ENCODE measurements at places on chromosomes 4 and X. TPM values are rescaled to one million over a fixed set of nuclear protein-coding genes. Genes with fewer than 3 reads are reported as not detected.

DNA sequence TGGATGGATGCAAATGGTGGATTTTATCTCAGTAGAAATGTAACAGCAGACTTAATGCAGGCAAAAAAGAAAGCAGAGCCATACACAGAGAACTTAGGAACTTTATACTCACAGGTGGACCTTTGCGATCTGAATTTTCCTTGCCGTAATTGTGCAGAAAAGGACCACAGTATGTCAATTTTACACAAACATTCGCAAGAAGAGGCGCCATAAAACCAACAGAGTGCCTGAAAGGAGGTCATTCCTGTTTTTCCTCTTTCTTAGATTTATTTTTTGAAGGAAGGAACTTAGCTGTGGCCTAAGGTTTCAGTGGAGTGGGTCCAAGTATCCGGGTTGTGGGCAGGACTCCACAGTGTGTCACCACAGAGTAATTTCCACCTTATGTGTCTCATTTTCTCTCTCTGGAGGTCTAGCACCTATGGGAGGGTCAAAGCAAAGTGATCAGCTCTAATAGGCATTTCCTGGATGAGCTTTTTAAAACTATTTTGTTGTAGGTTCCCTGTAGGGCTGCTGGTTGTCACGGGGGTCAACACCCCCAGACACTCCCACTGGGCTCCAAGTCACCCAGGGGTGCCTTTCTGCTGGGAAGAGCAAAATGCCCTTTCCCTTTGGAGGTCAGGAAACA, 24.7 kb upstream of the PBDC1 start:
- no peak for DNase-seq

- DNase-seq: no peak
These were observed 45.2 kb upstream of the BCOR start for GRCh38 chrX:40143001-40143400.

Gene ETDA
- not detected for polyA plus RNA-seq

DNA sequence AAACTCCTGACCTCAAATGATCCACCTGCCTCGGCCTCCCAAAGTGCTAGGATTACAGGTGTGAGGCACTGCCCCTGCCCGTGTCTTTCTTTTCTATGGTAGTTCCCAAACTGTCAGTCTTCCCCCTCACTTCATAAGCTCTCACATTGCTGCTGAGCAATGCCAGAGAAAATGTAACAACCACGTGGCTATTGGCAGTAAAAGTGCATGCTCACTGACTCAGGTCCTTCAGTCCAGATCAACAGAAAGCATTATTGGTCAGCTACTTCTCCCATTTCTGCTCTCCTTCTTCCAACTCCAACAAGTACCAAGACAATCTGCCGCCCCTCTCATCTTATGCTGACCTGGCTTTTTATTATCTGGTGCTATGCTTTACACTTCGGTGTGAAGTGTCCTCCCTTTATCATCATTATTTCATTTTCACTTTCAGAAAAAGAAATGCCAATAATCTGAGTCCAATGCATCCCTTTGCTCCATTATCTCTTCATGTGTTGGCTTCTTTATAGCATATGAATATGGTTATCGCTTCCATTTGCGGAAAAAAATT, 133.8 kb upstream of the UGT8 start:
- DNase-seq: no peak

DNA sequence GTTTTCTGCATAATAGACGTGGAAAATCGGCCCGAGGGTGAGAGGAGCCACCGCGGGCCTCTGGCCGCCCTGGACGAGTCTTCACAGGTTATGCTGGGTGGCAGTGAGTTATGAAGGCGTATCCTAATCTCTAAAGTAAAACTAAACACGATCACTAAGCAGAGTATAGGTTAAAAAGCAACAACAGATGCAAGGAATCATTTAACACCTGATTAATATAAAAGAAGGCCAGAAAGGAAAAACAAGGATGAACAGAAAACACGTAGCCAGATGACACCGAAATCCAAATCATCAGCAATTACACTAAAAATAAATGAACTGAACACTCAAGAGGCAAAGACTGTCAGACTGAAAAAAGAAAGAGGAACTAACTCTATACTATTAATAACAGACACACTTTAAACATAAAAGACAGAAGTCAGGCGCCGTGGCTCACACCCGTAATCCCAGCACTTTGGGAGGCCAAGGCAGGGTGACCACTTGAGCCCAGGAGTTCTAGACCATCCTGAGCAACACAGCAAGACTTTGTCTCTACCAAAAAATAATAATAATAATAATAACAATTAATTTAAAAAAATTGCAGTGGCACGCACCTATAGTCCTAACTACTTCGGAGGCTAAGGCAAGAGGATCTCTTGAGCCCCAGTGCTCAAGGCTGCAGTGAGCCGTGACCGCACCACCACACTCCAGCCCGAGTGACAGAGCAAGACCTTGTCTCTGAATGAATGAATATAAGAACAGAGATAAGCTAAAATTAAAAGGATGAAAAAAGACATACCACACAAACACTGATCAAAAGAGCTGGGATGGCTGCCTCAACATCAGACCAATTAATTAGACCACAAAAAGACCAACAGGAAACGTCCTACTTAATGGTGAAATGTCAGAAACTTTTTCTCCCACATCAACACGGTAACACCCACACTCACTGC, 30.0 kb downstream of the CTBP1 start:
- DNase-seq: no peak

GRCh38 chr4:15250021-15250441, 177.8 kb upstream of the C1QTNF7 start:
- no peak for DNase-seq

Measured in SK-N-SH (cell line).